ENCODE measurements at places on chromosomes 4 and X.

GRCh38 chrX:38318196-38318595, 9.1 kb downstream of the RPGR start:
- DNase-seq: no peak

DNA sequence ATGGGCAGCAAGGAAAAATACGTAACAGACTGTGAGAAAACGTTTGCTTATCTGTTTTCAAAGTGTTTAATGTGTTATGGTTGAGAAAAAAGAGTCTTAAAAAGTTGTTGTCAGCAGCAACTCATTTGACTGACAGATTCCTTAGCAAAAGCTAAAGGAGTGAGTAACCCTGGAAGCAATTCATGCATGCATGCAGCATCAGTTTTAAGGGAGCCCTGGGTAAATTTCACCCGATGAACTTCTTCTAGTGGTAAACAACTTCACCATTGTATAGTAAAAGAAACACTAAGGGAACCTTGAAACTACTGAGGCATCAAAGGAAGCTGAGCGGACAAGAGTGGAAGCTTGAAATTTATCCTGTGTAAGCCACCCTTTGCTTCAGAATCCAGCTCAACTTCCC, 583.2 kb upstream of the INTU start:
- DNase-seq: no peak

- DNase-seq: no peak
These were observed 934 bp upstream of the SEC31A start for GRCh38 chr4:82891707-82892466.

GRCh38 chr4:183826461-183826860, 78.6 kb upstream of the STOX2 start:
- DNase-seq: no peak

DNA sequence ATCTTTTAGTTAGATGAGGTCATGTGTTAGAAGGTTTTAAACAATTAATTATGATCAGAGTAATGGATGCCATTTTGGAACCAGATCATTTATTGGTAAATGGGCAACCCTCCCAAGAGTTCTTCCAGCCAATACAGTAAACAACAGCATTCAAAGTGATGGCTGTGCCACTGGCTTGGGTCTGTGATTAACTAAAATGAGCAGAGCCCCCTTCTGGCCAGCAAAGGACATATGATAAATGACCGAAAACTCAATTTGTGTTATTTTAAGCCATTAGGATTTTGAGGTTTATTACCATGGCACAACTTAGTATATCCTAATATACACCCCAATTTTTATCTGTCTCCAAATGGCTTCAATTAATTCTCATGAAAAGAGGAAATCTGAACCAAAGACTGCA, 90.8 kb upstream of the NPFFR2 start:
- peak; percentile 14 for DNase-seq

- DNase-seq: no peak
These were observed 87.4 kb upstream of the ETNPPL start for GRCh38 chr4:108850219-108850649.

DNA sequence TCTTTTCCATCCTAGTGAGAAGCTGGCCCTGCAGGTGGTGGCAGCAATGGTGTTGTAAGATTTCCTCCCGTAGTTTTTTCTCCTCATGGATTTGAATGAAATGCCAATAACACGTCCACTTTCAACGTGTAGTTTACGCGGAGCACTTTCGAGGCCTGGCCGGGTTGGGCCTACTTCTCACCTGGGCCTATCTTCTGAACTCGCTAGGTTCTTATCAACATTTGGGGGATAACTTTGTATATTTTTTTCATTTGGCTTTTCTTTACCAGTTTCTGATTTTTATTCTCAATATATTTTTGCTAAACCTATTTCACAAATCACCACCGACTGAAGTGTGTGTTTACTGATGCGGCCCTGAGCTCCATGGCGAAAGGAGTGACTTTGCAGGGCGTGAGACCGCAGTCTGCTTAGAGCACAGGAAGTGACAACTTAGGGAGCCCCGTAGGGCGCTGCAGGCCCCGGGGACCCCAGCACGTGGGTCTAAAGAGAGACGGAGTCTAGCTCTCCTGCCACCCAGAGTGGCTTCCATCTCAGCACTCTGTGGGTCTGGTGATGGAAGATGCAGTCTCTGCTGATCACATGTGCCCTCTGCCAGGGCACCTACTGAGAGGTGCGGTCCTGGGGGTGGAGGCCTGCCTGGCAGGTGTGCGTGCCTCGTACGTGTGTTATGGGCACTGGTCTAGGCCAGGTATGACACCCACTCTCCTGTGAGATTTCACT, 29.1 kb downstream of the NELFA start:
- DNase-seq: no peak

GRCh38 chrX:15985937-15986336, 131.3 kb upstream of the AP1S2 start:
- DNase-seq: no peak

- no peak for DNase-seq
These were observed 39.3 kb upstream of the TXK start for GRCh38 chr4:48173056-48173991.

DNA sequence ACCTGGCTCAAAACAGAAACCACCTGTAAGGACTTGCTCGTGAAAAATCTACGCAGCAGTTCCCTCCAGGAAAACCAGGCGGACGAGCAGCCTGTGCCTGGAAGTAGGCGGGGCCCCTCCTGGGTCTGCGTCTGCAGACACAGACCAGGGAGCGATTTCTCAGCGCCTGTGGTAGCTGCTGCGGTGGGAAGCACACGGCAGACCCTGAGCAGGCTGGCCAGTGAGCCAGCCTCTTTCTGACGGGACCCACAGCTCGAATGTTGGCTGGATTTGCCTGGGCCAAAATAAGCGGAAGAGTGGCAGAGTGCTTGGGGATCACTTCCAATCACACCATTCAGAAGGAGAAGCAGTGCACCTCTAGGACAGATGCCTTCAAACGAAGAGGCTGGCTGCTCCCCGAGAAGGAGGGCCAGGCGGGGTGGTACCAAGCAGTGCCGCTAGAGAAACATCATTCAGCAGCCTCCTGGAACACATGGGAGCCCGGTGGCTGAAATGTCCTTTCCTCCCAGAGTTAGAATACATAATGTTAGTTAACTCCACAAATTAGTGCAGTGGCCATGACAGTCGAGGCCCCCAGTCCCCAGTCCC, 85.9 kb downstream of the GATB start:
- DNase-seq: no peak

DNA sequence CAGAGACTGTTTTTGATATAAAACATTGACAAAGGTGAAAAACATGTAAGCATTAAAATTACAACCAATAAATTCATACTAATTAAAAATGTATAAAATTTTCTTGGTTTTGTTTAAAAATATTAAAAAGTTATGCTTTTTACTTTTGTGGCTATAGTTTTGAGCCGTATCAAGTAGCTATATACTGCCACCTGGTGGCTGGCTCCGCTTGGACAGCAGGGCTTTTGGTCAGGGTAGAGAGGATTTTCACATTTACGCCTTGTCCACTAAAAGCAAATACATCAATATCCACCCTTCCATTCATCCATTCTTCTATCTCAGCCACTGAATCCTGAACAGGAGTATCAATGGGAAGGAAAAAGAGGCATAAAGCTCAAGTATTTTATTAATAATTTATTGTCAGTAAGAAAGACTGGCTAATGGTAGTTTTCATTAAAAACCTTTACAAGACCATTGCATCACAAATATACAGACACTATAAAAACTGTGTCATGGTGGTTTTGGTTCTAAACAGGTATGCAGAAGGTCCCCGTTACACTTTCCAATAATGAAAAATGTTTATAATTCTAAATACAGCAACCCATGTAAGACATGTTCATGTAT, 32.1 kb upstream of the MTNR1A start:
- peak; percentile 25 for DNase-seq

DNA sequence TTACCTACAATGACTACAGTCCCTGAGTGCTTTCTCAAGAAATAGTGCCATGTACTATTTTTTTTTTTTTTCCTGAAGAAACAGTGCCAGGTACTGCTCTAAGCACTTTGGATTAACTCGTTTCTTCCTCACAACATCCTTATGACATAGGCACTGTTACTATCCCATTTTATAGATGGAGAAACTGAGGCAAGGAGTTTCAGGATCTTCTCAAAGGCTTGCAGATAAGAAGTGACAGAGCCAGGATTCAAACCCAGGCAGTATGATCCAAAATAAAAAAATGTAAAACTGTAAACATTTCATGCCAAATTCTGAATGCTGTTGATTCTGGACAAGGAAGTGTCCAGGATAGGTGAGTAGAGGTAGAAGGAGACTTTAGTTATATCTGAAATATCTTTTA, 1.1 kb downstream of the FANCB start:
- no peak for DNase-seq

- DNase-seq: no peak
These were observed 108.3 kb downstream of the JADE1 start for GRCh38 chr4:128917781-128918180.

GRCh38 chrX:123476611-123477219, 256.1 kb downstream of the THOC2 start:
- no peak for DNase-seq

DNA sequence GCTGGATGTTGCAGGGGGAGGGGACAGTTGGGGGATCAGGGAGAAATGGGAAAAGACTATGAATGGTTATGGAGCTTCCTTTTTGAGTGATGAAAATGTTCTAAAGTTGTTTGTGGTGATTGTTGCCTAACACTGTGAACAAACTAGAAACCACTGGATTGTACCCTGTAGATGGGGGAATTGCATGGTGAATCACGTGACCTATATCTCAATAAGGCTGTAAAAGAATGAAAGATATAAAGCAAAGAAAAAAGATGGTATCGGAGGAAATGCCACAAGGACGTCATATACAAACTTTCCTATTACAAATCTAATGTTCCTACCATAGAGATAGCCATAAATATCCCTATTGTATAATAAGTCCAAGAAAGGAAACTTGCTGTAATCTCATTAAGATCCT, 20.6 kb upstream of the CT55 start:
- no peak for DNase-seq

GRCh38 chr4:105624530-105624929, 72.1 kb downstream of the ARHGEF38 start:
- no peak for DNase-seq

- no peak for DNase-seq
These were observed 111.6 kb upstream of the GPRIN3 start for GRCh38 chr4:89419111-89419695.

DNA sequence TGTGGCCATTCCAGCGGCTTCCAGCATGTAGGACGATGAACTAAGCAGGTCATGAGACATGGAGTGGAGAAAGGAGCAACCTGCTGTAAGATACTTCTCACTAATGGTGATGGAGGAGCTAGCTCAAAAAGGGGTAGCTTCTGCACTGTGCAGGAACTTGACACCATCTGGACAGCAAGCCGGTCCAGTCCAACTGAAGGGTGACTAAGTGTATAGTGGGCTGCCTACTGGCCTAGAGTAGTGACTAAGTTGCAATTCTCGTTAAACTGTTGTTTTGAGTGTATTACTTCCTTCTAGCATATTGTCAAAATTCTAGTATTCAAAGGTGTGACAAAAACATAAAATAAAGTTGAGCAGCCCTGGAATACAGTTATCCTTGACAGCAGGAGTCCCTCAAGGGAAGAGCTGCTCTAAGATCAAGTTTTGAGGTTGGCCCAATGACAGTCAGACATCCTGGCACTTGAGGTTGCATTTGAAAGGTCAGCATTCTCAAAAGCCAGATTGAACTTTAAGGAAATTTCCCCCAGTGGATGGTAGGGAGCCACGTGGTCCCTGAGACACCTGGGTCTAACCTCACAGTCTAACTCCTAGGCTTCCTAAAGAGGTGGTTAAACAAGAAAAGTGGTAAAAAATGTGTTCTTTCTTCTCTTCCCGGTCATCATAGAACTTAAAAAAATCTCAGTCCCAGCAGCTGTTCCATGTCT, 8.0 kb downstream of the CETN2 start:
- DNase-seq: no peak

GRCh38 chr4:181559637-181560036, 683.6 kb upstream of the TENM3 start:
- no peak for DNase-seq

GRCh38 chrX:10900585-10901289, 210.4 kb upstream of the HCCS start:
- no peak for DNase-seq

DNA sequence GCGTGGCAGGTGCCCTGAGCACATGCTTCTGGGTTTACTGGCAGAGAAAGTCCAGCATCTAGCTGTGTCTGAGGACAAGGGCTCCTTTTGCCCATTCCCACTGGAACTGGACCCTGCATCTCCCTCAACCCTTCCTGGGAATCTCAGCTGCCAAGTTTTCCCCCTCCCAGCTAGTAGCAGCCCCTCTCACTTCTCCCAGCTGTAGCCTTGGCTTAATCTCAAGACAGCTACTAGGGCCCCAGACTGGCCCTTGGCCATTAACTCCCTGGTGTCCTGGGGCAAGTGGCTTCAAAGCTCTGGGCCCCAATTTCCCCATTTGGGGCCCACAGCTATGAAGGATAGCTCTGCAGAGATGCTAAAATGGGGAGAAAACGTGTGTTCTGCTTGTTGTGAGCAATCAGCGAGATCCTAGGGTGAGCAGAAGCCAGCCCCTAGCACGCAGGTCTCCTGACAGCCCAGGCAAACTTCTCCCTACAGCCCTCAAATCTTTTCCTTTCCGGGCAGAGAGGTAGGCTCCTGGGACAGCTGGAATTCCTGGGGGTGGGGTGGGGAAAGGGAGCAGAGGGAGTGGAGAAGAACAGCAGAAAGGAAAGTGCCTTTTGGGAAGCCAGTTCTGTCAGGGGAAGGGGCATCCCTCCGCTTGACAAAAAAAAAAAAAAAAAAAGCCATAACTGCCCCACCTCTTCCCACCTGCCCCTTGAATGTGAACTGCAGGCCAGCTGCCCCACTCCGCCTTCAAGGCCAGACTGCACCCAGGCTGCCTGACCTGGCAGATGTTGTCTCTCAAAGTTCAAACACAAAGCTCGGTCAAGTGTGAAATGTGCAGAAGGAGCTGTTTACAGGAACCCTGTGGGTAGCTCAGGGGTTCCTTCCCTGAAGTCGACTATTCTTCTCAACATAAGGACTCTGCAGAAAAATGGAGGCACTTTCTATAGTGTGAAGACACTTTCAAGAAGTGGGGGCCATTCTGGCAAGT, 16.6 kb downstream of the FGD1 start:
- no peak for DNase-seq

GRCh38 chr4:184671101-184671500, 21.6 kb downstream of the PRIMPOL start:
- no peak for DNase-seq

DNA sequence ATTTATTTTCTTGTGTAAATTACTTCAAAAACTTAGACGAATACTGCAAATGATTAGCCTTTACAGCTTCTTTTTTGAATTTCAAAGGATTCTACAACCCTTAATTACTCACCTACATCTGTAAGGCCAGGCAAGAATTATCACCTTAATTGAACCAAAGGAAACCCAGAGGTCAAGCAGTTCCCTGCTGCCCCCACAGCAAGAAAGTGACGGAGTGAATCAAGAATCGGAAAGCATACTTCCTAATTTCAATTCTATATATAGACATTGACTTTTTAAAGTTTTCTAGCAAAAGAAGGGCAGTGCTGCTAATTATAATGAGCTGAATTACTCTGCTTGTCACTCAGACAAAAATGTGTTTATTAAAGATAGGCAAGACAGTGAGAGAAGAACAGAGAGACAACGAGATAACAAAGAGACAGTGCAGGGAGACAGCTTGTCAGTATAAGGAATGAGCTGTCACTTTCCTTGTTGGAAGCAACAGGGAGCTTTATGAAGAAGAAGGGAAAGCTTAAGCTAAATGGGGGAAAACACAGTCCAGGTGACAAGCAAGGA, 47.5 kb upstream of the SPANXN4 start:
- no peak for DNase-seq

Data from glomerular endothelial cell (primary cell).